T-helper 1 cell (primary cell): ENCODE measurements at places on chromosomes 6 and 20.
A peak's percentile ranks its signal among the peaks of the same experiment; 100 is the strongest.

- DNase-seq = no peak
Measured at GRCh38 chr6:167781868-167782267, 44.8 kb upstream of the AFDN start.

GRCh38 chr6:83199173-83199862 is 6.2 kb downstream of the RWDD2A start:
- DNase-seq = no peak

DNA sequence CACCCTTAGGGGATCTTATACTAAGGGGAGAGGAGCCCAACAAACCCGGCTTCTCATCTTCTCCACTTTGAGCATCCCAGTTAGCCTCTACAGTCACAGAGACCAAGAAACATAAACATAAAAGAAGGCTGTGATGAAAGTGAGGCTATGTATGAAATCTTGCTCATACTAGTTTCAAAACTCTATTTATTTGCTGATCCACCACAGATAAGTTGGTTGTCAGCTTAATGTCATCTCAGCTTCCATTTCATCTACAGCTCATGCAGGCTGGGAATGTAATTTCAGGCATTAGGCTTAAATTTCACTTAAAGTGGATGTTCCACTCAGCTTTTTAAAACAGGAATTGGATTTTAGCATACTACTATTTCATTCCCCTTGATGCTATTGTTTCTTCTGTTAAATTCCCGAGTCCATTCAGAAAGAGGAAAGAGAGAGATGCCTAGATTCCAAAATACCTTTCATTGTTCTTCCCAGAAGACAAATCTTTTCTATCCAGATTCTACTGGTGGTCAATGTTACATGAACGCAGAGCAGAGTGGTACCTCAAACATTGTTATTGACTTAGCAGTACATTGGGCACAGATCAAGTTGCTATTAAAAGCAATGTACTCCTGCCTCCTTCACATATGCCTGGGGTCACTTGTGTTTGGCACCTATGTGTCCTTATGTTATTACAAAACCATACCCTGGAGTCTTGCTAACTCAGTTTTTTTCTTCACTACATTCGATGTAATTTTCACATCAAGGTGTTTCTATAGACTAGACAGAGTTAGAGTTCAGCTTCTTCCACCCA is 149.0 kb downstream of the HACE1 start:
- no peak for DNase-seq

DNA sequence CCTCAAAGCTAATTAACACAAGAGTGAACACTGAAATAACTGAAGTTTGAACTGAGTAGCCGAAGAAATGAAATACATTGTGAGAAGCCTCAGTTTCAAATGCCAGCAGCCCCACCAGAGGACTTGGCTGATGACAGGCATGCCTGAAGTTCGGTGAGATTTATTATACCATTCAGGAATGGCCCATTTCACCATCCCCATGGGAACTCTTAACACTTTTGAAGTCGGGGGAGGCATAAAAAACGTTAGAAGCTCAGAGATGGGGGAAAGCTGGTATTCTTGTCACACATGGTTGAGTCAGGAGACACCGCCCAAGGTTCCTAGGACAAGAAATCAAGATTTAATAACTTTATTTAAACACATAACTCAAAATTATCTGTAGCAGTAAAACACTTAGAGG is 17.6 kb upstream of the SLC22A3 start:
- DNase-seq = no peak

DNA sequence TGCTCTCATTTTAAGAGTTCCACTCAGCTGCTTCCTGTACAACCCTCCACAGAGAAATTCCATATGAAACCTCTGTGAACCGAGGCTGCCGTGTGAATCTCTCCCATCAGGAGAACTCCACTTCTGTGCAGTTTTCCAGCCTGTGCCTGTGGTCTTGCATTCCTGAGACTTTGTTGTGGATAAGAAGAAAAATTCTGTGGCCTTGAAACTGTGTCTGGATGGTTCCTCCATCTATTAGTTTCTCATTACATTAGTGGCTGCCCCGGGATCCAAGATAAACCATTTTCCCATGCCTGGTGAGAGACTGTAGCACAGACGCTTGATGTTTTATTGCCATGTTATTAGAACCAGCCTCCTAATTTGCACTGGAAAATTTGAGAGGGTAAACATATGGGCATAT is 40.8 kb upstream of the TIAM2 start:
- DNase-seq = no peak

- no peak for DNase-seq
Measured at GRCh38 chr6:136525586-136526195, 24.5 kb downstream of the MAP7 start.

GRCh38 chr6:75224303-75224926 is 18.6 kb upstream of the COL12A1 start:
- no peak for DNase-seq

GRCh38 chr20:50514750-50515149 is 4.6 kb downstream of the PTPN1 start:
- peak; percentile 59 for DNase-seq

GRCh38 chr6:139239064-139239463 is 52.7 kb downstream of the TXLNB start:
- no peak for DNase-seq
